ENCODE measurements at places on chromosomes 3 and 15.
A peak's percentile ranks its signal among the peaks of the same experiment; 100 is the strongest.

- no peak for DNase-seq
Measured at GRCh38 chr3:156433138-156433537, 121.8 kb downstream of the SSR3 start.

- DNase-seq: no peak
Measured at GRCh38 chr15:74335396-74335795, 32.0 kb downstream of the CYP11A1 start.

- DNase-seq: no peak
Measured at GRCh38 chr3:11371747-11372146, 99.5 kb downstream of the ATG7 start.

- no peak for DNase-seq
Measured at GRCh38 chr3:157248590-157249422, 88.9 kb upstream of the CCNL1 start.

GRCh38 chr15:47715856-47716445 lies 1.4 kb upstream of the SEMA6D start:
- DNase-seq: no peak

- DNase-seq: no peak
Measured at GRCh38 chr3:14404186-14404585, 1.8 kb downstream of the SLC6A6 start.

- DNase-seq: no peak
Measured at GRCh38 chr3:55521738-55522421, 34.8 kb upstream of the WNT5A start.

DNA sequence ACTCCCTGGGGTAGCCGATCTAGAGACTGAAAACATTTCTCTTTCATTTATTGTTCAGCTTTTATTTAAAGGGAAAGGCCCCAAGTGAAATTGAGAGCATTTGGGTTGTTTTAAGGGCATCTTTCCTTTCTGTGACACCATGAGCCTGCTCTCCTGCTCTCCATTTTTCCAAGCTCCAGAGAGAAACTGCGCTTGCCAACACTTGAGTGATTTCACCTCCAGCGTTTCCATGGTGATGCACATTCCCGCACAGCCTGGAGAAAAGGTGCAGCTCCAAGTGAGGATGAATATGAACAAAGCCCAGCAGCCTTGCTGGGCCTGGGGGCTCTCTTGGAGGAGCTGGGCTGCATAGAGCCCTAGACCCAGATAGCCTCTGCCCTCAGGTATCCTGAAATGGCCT lies 159.2 kb upstream of the PPP2R3A start:
- no peak for DNase-seq

DNA sequence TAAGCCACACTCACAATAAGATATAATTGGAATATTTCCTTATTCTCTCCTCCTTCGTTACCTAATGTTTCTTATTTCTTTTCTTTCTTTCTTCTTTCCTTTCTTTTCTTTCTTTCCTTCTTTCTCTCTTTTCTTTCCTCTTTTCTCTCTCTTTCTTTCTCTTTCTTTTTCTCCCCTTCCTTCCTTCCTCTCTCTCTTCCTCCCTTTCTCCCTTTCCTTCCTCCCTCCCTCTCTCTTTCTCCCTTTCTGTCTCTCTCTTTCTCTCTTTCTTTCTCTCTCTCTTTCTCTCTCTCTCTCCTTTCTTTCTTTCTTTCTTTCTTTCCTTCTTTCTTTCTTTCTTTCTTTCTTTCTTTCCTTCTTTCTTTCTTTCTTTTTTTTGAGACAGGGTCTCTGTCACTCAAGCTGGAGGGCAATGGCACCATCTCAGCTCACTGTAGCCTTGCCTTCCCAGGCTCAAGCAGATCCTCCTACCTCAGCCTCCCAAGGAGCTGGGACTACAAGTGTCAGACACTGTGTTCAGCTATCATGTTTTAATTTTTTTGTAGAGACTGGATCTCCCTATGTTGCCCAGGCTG lies 19.3 kb upstream of the PIAS1 start:
- no peak for DNase-seq

GRCh38 chr3:7201784-7202183 lies 340.9 kb downstream of the GRM7 start:
- DNase-seq: no peak

- no peak for DNase-seq
Measured at GRCh38 chr3:78035131-78035641, 995.3 kb downstream of the ROBO2 start.

DNA sequence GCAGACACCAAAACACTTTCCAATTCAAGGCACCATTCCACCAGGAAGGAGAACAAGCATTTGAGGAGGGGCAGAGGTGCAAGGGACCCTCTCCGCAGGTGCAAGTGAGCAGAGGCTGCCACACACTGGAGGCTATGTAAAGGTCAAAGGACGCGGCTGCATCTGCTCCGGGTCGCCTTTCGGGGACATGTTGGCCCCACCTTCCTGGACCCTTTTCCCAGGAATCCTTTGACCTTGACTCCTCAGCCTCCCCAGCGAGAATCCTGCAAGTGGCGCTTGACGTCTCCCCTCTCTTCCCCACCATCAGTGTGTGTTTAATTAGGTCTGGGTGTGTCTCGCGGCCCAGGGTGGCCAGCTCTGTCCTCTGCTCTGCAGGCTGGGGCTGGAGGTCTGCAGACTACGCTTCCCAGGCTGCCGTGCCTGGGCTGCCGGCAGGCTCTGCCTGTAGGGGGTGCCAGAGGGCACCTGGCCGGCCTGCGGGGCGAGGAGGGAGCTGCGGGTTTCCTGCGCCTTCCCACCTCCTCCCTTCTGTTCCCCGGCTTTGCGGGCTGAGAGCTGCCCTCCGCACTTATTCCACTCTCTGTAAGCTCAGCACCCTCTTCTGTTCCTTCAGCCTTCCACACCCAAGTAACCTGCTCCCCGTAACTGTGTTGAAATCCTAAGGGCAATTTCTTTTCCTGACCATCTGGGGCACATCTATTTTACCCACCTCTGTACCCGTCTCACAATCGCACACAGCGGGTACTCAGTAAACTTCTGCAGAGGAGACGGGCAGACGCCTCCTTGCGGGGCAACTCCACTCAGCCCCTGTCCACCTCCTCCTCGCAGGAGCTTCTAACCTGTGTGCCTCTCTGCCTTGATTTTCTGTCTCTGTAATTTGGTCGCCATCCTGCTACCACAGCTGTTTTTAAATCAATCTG lies 129.8 kb downstream of the NSMCE3 start:
- DNase-seq: no peak

GRCh38 chr15:85453144-85453872 lies 72.9 kb downstream of the AKAP13 start:
- DNase-seq: no peak

- peak; percentile 2 for DNase-seq
Measured at GRCh38 chr3:122668930-122669730, 11.5 kb upstream of the PARP14 start.

GRCh38 chr15:65881766-65882434 lies 12.6 kb downstream of the RAB11A start:
- no peak for DNase-seq

- DNase-seq: no peak
Measured at GRCh38 chr3:37124435-37124834, 49.9 kb downstream of the LRRFIP2 start.

DNA sequence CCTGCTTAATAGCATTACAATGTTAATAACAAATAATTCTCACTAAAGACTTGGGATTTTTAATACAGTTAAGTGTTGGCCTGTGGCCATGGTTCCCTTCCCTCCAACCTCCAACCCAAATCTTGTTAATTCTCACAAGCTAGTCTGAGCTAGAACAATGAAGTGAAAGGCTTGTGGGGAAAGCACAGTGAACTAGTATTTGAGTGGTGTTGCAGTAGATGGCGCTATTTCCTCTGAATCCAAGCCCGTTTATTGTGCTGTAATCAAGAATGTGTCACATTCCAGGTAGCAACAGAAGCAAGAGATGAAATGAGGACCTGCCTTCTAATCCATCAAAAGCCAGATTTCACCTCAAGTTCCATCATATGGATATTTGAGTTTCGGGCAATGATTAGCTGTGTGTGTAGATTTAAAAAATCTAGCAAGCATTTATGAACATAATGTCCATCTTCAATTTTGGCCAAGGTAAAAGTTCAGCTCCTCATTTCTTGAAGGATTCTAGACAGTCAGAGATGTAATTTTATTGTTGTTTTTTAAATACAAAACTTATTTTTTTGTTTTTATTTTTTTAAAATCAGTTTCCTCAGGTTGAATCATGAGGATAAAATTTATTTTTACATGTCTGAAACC lies 160.7 kb downstream of the SQOR start:
- no peak for DNase-seq

- no peak for DNase-seq
Measured at GRCh38 chr3:183307749-183308148, 54.7 kb downstream of the B3GNT5 start.

DNA sequence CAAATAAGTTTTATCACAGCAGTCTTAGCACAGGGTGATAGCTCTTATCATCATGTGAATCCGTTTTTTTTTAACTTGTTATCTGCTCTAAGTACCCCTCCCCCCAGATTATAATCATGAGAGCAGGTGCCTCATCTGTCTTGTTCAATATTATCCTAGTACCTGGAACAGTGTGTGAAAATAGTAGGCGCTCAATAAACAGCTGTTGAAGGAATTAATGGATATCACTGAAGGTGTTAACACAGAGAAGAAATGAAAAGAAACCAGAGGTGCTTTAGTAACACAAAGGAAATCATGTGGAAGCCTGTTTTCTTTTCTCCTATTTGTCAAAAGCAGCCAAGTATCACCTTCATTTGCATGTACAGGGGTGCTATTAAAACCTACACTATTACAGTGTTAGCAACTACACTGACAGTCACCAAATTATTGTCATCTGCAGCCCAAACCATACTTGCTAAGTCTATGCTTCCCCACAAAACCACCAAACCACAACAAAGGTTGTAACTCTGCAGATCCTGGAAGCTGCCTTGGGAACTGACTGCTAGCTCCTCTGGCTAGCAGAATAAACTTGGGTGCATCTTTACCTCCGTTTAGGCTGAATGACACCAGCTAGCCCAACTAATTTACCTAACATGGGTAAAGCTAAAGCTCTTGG lies 2.9 kb downstream of the XPC start:
- peak; percentile 89 for DNase-seq

- DNase-seq: no peak
Measured at GRCh38 chr3:32082721-32083120, 23.7 kb upstream of the GPD1L start.

GRCh38 chr3:99637016-99637367 lies 1.4 kb upstream of the COL8A1 start:
- no peak for DNase-seq

DNA sequence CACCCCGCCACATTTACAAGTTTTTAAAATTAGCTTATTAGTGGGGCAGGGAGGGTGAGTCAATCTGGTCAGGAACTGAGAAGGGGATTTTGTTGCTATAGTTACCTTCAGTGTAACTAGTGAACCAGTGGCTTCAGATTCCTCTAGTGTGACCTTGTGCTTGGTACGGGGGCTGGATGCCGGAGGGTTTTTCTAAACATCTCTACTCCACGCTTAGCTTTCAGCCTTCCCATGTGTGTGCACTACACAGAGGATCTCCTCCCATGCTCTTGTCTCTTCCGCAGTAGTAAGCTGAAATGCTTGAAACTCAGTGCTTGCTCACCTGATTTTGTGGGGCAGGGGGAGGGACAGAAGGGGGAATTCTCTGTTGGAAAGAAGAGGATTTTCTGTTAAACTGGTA lies 67.9 kb upstream of the AKAP13 start:
- no peak for DNase-seq

GRCh38 chr3:112498914-112499711 lies at the start of gene BTLA:
Gene BTLA (minus strand): TSS chr3:112499472. CDS start chr3:112499358, 114 bp downstream.
- DNase-seq: peak; percentile 44

GRCh38 chr15:82838096-82838735 lies 28.8 kb downstream of the WHAMM start:
- no peak for DNase-seq

DNA sequence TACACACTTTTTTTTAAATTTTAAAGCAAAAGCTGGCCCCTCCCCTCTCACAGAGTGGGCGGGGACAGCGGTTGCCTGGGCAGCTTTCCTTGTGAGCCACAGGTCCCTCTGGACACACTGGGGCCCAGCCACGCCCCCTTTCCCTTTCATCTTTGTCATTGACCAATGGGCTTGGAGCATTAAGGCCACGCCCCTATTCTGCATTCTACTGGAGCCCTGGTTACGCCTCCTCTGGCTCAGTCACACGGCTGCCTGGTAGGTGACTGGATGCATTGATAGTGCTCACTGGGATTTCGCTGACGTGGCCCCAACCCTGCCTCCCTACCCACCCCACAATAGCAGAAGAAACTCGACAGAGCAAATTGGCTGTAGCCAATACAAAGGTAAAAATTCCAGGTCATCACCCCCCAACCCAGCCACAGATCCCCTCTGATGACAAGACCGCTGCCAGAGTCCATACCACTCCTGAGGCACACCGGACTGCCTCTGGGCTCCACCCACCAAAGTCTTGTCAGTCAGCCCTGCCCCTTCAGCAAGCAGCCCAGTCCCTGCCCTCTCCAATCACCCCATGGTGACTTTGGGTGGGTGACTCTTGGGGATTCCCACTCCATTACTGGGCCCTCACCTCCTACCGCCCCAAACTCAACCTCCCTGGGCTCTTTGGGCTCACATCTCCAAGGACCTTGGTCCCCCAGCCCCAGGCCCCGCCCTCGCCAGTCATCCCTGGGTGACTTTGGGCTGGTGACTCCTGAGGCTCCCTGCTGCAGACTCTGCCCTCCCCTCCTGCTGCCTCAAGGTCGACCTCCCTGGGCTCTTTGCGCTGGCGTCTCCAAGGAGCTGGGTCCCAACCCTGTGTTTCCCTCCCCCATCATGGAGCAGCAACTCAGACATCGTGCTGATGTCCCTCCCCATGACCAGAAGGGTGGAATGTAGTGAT lies 112.2 kb upstream of the FAN1 start:
- no peak for DNase-seq

GRCh38 chr15:51536965-51537574 lies 85.5 kb downstream of the DMXL2 start:
- no peak for DNase-seq
